ENCODE measurements at places on chromosomes 12 and 14. TPM values are rescaled to one million over a fixed set of nuclear protein-coding genes. Genes with fewer than 3 reads are reported as not detected.

The GPD1 gene
- 1.7 TPM for total RNA-seq

- no peak for DNase-seq
Observed at GRCh38 chr14:29645117-29645516, 282.5 kb downstream of the PRKD1 start.

DNA sequence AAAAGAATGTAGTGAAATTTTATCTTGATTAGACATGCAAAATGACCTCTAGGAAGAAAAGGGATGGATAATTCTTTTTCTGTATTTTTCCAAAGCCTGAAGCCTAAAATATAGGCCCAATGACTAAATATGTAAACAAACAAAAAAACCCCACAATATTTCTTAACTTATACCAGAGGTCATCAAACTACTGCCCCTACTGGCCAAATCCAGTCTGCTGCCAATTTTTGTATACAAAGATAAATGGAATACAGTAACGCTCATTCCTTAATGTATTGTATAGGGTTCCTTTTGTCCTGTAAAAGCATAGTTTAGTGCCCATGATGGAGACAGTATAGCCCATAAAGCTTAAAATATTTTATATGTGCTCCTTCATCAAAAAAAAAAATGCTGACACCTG, 145.7 kb upstream of the ALG10 start:
- DNase-seq = no peak

DNA sequence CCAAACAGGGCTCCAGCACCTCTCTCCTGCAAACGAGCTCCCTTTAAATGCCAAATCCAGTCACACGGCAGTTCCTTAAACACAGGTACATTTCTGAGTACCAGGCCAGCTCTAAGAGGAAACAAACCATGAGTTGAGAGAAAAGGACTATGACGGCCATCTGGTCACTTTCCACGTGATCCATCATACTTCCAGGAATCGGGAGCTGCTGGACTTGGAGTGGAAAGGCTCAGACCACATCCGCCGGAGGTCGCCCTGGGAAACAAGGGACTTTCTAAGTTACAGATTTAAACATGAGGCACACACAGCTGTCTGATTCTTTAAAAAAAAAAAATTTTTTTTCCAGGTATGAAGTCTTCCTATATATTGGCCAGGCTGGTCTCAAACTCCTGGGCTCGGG, 39.2 kb downstream of the ACADS start:
- DNase-seq = peak; percentile 49

The OVCH1 gene
- total RNA-seq = 1.6 TPM

GRCh38 chr12:7142056-7142644, 12.0 kb downstream of the CLSTN3 start:
- no peak for DNase-seq

DNA sequence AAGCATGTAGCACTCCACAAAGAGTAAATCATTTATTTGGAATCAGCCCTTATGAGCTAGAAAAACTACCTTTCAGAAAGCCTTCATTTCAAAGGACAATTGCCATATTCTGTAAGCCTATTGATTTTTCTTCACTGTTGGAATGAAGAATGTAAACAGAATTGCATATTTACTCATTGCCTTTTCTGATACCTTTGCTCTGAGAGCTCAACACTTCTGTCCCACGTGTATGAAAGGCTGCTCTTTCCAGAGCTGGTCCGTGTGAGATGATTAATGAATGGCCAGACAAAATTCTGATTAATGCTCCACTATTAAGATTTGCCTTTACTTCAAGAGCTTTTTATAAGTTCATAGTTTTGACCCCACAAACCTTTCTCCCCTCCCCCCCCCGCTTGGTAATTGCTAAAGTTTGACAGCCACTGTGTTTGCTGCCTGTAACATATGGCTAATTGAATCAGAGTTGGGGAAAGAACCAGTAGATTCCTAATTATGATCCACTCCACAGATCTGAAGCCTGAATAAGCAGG, 63.0 kb upstream of the PLEKHA5 start:
- DNase-seq = no peak

The PLXNC1 gene
- 105 TPM for total RNA-seq

Measured in cerebellum (tissue), 4 donors.